ENCODE measurements at places on chromosomes 1 and 21.

DNA sequence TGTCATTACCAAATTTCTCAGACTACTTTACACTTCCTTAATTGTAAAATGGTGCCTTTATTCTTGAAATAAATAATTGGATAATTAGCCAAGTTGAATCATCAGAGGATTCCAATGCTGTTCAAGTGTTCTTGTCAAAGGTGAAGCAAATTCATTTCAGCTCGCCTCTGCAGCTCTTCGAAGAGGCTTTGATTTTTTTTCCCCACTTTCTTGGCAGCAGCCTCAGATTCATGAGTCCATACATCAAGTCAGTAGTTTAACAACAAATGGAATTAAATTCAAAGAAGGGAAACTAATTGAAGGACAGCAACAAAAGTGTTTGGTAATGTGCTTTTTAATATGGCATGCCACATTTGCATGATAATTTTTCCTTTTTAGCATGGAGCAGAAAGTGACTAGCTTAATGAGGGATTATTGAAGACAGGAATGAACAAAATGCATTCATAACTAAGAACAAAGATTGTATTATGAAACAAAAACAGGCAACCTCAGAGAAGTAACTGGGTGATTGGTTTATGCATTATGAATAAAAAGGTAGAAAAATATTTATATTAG, 239.0 kb downstream of the USH2A start:
- DNase-seq, result no peak

DNA sequence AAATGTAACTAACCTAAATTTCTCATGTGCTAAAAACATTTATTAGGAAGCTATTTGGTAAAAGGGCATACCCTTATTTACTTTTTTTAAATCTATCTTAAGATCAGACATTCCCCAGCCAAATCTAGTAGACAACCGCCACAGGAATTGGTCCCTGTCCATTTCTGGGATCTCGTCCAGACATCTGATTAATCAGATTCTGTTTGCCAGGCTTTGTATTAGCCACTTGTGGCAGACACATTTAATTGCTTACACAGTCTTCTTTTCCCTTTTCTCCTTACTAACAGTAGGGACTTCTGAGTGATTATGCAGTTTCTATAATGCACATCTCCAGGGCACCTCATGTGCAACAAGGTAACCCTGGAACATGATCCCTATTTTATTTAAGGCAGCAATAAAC, 449.0 kb upstream of the RGS18 start:
- DNase-seq, result no peak

GRCh38 chr1:38370716-38371504, 324.3 kb upstream of the POU3F1 start:
- DNase-seq, result no peak

DNA sequence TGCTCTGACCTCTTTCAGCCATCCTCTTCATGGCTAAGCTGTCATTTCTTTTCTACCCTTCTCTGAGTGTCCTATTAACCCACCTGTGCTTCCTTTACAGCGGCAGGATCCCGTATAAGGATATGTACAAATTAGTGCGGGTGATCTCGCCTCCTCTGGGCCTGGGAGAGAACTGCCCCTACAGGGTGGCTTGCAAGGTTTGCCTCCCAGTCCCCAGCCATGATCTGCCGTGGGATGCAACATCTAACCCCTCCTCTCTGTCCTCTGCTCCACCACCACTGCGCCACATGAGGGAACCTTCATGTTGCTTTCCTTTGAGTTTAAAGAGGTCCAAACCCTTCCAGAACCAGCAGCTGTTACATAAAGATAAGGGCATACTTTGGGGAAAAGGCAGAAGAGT, 282.2 kb downstream of the ZNF648 start:
- no peak for DNase-seq

DNA sequence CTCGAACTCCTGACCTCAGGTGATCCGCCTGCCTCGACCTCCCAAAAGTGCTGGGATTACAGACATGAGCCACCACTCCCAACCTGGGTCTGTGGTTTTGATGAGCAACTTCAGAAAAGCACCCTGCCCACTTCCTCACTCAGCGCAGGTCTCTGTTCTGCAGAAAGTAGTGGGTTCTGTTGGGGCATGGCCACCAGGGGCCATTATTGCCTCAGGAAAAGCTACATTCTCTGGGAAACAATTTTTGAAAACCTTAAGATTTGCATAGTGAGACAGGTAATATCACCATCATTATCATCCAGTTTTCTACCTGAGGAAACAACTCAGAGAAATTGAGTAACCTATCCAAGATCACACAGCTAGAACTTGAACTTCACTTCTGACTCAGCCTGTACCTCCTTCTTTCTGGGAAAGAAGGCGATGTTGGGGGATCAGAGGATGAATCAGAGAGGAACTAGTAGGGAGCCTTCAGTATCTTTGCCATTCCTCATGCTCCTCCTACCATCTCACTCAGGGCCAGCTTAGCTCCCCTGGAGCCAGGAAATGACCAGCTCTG, 7.1 kb upstream of the NES start:
- DNase-seq, result no peak

DNA sequence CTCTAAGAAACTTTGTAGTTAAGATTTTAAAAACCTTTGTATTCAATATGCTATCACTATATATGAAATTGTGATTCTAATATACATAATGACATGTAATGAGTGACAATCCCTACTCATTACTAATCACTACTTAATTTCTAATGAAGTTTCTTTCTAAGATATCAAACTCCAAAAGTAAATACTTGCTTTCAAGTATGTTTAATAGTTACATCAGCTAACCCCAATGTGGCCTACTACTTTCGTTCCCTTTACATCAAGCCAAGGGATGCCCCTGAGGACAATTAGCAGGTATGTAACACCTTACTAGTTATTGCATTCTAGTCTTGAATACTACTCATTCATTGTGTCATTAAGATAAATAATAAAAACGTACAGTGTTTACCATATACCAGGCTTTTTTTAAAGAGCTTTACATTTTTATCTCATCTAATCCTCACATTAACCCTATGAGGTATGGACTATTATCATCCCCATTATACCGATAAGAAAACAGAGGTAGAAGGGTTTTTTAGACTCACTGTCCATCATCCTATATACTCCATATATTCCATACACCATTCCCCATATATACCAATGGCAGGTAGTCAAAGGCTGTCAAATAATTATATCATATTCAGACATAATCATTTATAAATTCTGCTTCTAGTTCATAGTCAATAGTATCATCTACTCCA, 4.2 kb downstream of the PPP1R15B start:
- no peak for DNase-seq

DNA sequence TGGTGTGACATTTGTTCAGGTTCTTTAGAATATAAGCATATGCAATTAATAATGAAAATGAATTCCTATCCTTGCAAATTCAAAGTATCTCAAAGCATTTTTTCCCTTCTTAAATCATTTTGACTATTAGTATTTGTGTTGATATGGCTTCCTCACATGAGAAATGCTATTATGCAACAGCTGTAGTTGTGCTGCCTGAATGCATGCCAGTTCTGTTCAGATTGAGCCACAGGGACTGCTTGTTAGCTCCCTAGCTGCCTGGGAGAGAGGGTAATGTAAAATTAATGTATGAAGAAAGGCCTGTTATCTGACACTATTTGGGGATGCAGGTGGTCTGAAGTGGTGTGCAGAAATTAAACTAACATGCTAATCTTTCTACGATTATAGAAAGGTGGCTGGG, 45.5 kb downstream of the CACHD1 start:
- no peak for DNase-seq

GRCh38 chr1:227621211-227621610, 57.9 kb downstream of the ZNF678 start:
- DNase-seq, result no peak

- no peak for DNase-seq
These were observed 16.6 kb upstream of the ESRRG start for GRCh38 chr1:216739793-216740192.

- no peak for DNase-seq
These were observed 390 bp upstream of the NGF start for GRCh38 chr1:115338457-115338820.

- no peak for DNase-seq
These were observed 2.8 kb downstream of the ANKRD34A start for GRCh38 chr1:145961425-145962156.

GRCh38 chr1:27577504-27578188, 26.3 kb downstream of the AHDC1 start:
- DNase-seq, result no peak

DNA sequence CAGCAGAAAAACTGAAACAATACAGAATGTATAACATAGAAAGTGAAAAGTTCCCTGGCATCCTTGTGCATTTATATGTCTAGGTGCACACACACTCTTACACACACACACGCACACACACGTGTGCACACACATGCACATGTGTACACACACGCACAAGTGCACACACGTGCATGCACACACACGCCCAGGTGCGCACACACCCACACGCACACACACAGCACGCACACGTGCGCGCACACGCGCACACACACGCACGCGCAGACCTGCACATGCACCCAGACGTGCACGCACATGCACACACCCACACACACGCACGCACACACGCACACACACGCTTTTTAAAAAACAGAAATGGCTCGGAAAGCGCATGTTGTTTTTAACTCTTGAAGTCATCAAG, 86.5 kb downstream of the NUF2 start:
- no peak for DNase-seq

GRCh38 chr1:193025218-193025617, 33.9 kb downstream of the UCHL5 start:
- DNase-seq, result no peak

- DNase-seq, result no peak
These were observed 473.1 kb downstream of the ADGRL2 start for GRCh38 chr1:82273816-82274215.

DNA sequence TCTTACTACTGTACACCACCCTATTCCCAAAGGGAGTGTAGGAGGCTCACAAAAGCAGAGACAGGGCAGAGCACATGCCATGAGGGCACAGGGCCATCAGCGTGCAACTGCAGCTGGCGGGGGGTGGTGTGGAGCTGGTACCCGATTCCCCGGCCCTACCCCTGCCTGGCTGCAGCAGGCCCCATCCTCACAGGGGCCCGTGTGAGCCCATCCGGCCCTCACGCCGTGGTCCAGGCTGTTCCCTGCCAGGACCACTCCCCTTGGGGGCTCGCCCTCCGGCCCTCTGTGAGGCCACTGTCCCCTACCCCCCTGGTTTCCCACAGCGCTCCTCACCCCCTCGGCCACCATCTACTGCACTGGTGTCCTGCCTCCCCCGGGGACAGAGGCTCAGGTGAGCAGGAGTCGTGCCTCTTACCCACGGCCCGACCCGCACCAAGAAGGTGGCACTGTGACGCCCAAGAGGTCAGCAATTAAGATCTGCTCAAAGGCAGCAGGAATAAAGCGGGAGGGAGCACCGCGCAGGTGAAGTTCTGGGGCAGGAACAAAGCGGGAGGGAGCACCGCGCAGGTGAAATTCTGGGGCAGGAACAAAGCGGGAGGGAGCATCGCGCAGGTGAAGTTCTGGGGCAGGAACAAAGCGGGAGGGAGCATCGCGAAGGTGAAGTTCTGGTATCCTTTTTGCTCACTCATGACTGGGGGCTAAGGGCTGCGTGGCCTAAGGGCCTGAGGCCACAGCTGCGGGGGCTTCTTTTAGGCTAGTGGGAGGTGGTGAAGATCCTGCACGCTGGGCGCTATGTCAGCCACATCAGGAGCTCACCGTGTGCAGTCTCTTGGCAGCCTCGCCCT, 3.9 kb downstream of the POFUT2 start:
- DNase-seq, result no peak

GRCh38 chr1:119385650-119386049, 17.1 kb downstream of the HAO2 start:
- no peak for DNase-seq

DNA sequence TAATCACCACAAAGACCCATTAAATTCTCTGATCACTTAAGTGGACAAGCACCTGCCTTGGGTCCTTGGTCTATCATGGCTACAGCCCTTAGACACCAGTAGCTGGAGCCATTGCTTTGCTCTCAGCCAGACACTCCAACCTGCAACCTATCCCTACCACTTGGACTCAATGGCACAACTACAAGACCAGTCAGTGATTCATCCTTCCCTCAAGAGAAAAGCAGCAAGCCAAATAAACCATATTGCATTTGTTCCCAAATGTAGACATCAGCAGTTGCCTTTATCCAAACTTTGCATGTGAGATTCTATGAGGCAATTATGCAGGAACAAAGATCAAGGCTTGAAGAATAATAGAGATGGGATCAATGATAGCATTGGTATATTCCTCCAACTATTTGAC, 263.4 kb downstream of the HHIPL2 start:
- no peak for DNase-seq

GRCh38 chr1:184930232-184930631, 44.1 kb downstream of the NIBAN1 start:
- no peak for DNase-seq

- DNase-seq, result no peak
These were observed 1.1 kb upstream of the DNAJC28 start for GRCh38 chr21:33492571-33492970.

- no peak for DNase-seq
These were observed 36.2 kb downstream of the MEF2D start for GRCh38 chr1:156464335-156464734.

DNA sequence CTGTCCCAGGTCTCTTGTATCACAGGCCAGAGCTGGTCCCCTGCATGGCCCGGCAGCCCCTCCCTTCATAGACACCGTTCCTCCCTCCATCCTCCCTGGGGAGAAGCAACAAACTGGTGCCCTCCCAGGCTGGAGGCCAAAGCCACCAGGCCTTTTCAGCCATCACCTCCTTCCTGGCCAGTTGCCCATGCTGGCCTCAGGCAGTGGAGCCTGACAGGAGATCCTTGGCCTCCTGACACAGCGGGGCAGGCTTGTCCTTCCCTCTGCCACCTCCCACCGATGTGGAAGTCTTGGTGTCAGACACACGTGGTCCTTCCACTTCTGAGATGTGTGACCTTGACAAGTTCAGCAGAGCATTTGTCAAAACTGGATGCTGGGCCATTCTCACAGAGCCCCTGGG, 206.0 kb downstream of the HIVEP3 start:
- no peak for DNase-seq

DNA sequence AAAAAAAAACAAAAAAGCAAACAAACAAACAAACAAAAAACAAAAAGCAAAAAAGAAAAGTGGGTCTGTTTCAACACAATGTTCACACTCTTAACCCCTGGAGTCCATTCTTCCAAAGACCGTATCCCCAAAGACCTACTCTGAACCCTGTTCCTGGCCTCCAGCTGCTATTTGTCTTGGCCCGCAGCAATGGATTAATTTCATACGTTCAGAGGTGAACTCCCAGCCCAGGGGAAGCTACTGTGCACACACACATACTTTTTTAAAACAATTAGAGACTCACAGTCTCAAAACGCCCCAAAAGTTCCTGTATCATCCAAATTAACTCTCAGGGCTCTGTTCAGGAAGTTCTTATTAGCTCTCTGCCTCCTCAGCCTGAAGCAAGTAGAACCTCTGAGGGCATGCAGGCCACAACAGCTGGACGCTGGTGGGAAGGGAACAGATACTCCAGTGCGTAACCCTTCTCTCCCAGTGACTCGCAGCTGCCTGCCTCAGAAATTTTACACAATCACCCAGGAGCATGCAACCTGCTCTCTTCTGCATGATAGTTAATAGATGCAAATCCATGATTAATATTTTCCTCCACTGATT, 395.4 kb downstream of the RRAGC start:
- no peak for DNase-seq

Data from amniotic stem cell (primary cell).